Fibroblast of lung (primary cell): ENCODE measurements at places on chromosomes 2 and 18. TPM values are rescaled to one million over a fixed set of nuclear protein-coding genes. Genes with fewer than 3 reads are reported as not detected.

Gene CCL20
- not detected in 2 replicates for total RNA-seq

Gene IL36RN
- not detected in 2 replicates for total RNA-seq

Gene SPC25
- 0.99 TPM in 1 of 2 replicates, not detected in the other for total RNA-seq

Gene GEN1
- 2.8 and 5.0 TPM in 2 replicates for total RNA-seq

Gene SLC5A6
- 13.9 and 18.5 TPM in 2 replicates for total RNA-seq

Gene CENPA
- 1.8 and 9.7 TPM in 2 replicates for total RNA-seq

Gene SATB2
- total RNA-seq = 13.9 and 28.1 TPM in 2 replicates

Gene MAL
- total RNA-seq = under 0.01 TPM in 1 of 2 replicates, not detected in the other

Gene CYP1B1
- 94.1 and 97.3 TPM in 2 replicates for total RNA-seq

Gene SLC25A12
- total RNA-seq = 16.9 and 21.5 TPM in 2 replicates

Gene PAX3
- total RNA-seq = not detected in 2 replicates

Gene ERMN
- 0.17 TPM in 1 of 2 replicates, not detected in the other for total RNA-seq

Gene ZEB2
- total RNA-seq = 68.8 and 91.0 TPM in 2 replicates

Gene MPPE1
- 29.7 and 32.1 TPM in 2 replicates for total RNA-seq

Gene LONRF2
- under 0.01 TPM in 2 replicates for total RNA-seq

Gene CSRNP3
- 0.66 and 0.77 TPM in 2 replicates for total RNA-seq

Gene PPP1R1C
- total RNA-seq = 0.50 and 0.77 TPM in 2 replicates

Gene NEU2
- not detected in 2 replicates for total RNA-seq

Gene RPE
- 69.9 and 81.3 TPM in 2 replicates for total RNA-seq

Gene TDRD15
- total RNA-seq = not detected in 2 replicates

Gene ZNF397
- 19.5 and 23.8 TPM in 2 replicates for total RNA-seq

Gene CROCC2
- 0.33 and 0.51 TPM in 2 replicates for total RNA-seq

Gene TEX44
- total RNA-seq = not detected in 2 replicates

Gene ERICH2
- 3.1 and 4.1 TPM in 2 replicates for total RNA-seq

Gene TMEM200C
- 0.17 and 0.26 TPM in 2 replicates for total RNA-seq

Gene DNAJC27
- total RNA-seq = 5.1 and 7.3 TPM in 2 replicates

Gene IL18RAP
- under 0.01 TPM in 1 of 2 replicates, not detected in the other for total RNA-seq

Gene CCDC68
- 5.1 and 8.3 TPM in 2 replicates for total RNA-seq

Gene DQX1
- total RNA-seq = not detected in 2 replicates

Gene AFF3
- 0.26 and 0.50 TPM in 2 replicates for total RNA-seq

Gene RAB6D
- total RNA-seq = under 0.01 TPM in 1 of 2 replicates, not detected in the other

Gene PLCD4
- total RNA-seq = 3.9 and 10.7 TPM in 2 replicates

Gene RNF138
- total RNA-seq = 20.5 and 24.6 TPM in 2 replicates

Gene ANKRD23
- total RNA-seq = 1.0 and 1.3 TPM in 2 replicates

Gene HOXD12
- not detected in 2 replicates for total RNA-seq

Gene WDSUB1
- 15.2 and 18.3 TPM in 2 replicates for total RNA-seq

Gene GPR75
- 0.77 and 1.8 TPM in 2 replicates for total RNA-seq

Gene ARPC2
- 130 and 199 TPM in 2 replicates for total RNA-seq

Gene UNC80
- under 0.01 TPM in 2 replicates for total RNA-seq

Gene CASP8
- total RNA-seq = 31.5 and 38.3 TPM in 2 replicates

Gene DNER
- 0.26 and 0.33 TPM in 2 replicates for total RNA-seq

Gene SRD5A2
- not detected in 2 replicates for total RNA-seq

Gene TMEM178A
- 0.26 and 1.5 TPM in 2 replicates for total RNA-seq

Gene NYAP2
- under 0.01 TPM in 1 of 2 replicates, not detected in the other for total RNA-seq

Gene ANKRD62
- not detected in 2 replicates for total RNA-seq

Gene RAX
- total RNA-seq = not detected in 2 replicates

Gene GULP1
- 71.7 and 82.4 TPM in 2 replicates for total RNA-seq

Gene WIPF1
- total RNA-seq = 5.6 and 10.7 TPM in 2 replicates

Gene FBXO48
- 0.26 and 0.33 TPM in 2 replicates for total RNA-seq

Gene LIMS4
- 0.26 and 1.8 TPM in 2 replicates for total RNA-seq

Gene AMER3
- not detected in 2 replicates for total RNA-seq

Gene MRO
- under 0.01 TPM in 2 replicates for total RNA-seq
